Renal cortical epithelial cell (primary cell): ENCODE measurements at places on chromosomes 5 and 9. TPM values are rescaled to one million over a fixed set of nuclear protein-coding genes. Genes with fewer than 3 reads are reported as not detected.

IL9 gene
- total RNA-seq, result not detected in 2 replicates

KLF4 gene
- 3.2 and 3.3 TPM in 2 replicates for total RNA-seq

PLAC8L1 gene
- total RNA-seq, result not detected in 2 replicates

IL13 gene
- total RNA-seq, result not detected in 2 replicates

ABL1 gene
- total RNA-seq, result 42.4 and 94.1 TPM in 2 replicates

PCDHGC3 gene
- total RNA-seq, result 11.8 and 23.6 TPM in 2 replicates

SLC6A19 gene
- total RNA-seq, result not detected in 2 replicates

IFNE gene
- 9.5 TPM in 1 of 2 replicates, not detected in the other for total RNA-seq

DMRT3 gene
- total RNA-seq, result not detected in 2 replicates
